Mesenchymal stem cell (in vitro differentiated cells and primary cell): ENCODE measurements at places on chromosomes 12 and 14.
A peak's percentile ranks its signal among the peaks of the same experiment; 100 is the strongest.

- no peaks in the 10 kb centered on the region for H3K27me3 ChIP-seq
- DNase-seq: no peak
- H3K4me1 ChIP-seq: peaks cover 3% of the 10 kb centered on the region
Measured at GRCh38 chr12:105409801-105410471, 79.4 kb downstream of the C12orf75 start.

GRCh38 chr12:108302403-108303311 lies 36.5 kb downstream of the CMKLR1 start:
- no peaks in the 10 kb centered on the region for H3K36me3 ChIP-seq
- peaks cover 57% of the 10 kb centered on the region for H3K27me3 ChIP-seq
- no peak for DNase-seq
- H3K4me1 ChIP-seq: peaks cover 40% of the 10 kb centered on the region
- no peak overlapping the region for H3K4me3 ChIP-seq
- no peak overlapping the region for H3K27ac ChIP-seq

GRCh38 chr14:20714593-20715250 lies 26.2 kb downstream of the ANG start:
- H3K27ac ChIP-seq: no peak overlapping the region
- no peaks in the 10 kb centered on the region for H3K36me3 ChIP-seq
- no peaks in the 10 kb centered on the region for H3K4me1 ChIP-seq
- H3K27me3 ChIP-seq: peaks cover 53% of the 10 kb centered on the region

DNA sequence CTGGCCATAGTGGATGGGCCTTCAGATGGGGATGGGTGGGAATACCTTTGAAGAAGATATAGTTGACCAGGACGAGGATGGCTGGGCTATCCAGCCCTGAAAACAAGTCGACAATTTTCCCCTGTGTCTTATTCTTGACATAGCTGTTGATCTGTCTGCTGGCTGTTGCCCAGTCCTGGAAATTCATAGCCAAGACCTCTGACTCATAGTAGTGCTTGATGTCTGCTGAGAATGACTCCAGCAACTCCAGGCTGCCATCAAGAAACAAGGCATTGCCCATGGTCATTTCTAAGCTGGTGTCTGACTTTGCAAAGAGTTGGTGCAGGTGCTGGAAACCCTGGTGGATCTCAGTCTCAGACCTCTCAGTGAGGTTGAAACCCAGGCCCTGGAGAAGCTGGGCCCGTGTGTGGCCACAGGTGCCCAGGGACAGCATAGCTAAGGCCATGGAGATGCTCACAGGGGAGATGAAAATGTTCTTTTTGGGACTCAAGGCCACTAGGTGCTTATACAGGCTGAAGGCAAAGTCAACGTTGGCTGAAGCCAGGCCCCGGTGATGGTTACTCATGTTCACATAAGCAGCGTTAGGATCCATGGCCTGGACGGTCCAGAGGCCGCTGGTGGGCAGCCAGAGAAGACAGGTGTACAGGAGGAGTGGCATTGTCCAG lies 9.0 kb downstream of the SERPINA6 start:
- H3K4me3 ChIP-seq: no peak overlapping the region
- DNase-seq: no peak
- H3K36me3 ChIP-seq: no peaks in the 10 kb centered on the region
- no peaks in the 10 kb centered on the region for H3K4me1 ChIP-seq

- no peaks in the 10 kb centered on the region for H3K4me1 ChIP-seq
- no peaks in the 10 kb centered on the region for H3K27me3 ChIP-seq
- no peak overlapping the region for H3K27ac ChIP-seq
- no peak overlapping the region for H3K4me3 ChIP-seq
- peak; percentile 43 for DNase-seq
- H3K36me3 ChIP-seq: no peaks in the 10 kb centered on the region
Measured at GRCh38 chr14:60757567-60758002, 23.0 kb downstream of the MNAT1 start.

DNA sequence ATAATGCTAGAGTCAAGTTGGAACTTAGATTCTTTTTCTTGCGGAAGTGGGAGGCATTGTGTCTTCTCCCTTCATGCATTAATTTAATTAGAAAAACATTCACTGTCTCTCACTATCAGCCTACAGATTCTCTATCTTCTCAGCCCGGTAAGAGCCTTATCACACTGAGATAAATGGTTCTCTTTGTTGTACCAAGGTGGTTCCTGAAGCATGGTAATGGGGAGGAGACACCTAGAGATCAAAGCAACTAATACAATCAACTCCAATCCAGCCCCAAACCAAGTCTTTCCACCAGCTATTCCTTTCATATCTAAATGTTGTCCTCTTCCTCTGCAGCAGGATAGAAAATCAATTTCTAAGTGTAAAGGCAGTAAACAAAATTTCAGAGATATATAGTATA lies 210.8 kb downstream of the DAD1 start:
- H3K4me1 ChIP-seq: peaks cover 6% of the 10 kb centered on the region
- DNase-seq: no peak
- H3K4me3 ChIP-seq: no peak overlapping the region
- H3K36me3 ChIP-seq: no peaks in the 10 kb centered on the region
- no peak overlapping the region for H3K27ac ChIP-seq

GRCh38 chr12:10279937-10280336 lies 27.7 kb upstream of the KLRD1 start:
- no peaks in the 10 kb centered on the region for H3K36me3 ChIP-seq
- no peaks in the 10 kb centered on the region for H3K27me3 ChIP-seq
- no peak overlapping the region for H3K27ac ChIP-seq
- no peak for DNase-seq

DNA sequence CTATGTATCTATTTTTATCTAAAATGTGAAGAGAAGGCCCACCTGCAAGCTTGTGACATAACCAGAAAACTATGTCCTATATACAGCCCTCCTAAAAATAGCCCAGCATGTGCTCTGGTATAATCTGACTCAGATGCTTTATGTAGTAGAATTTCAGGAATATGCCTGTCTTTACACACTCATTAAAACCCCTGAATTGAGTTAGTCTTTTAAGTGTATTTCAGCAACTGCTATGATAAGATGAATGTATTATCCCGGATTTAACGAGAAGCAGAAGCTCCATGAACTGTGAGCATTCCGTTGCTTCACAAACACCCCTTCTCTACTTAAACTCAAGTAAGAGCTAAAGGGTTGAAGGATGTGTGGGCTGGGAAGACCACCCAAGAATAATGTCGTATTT lies 89.9 kb upstream of the PRICKLE1 start:
- no peak overlapping the region for H3K27ac ChIP-seq
- H3K27me3 ChIP-seq: no peaks in the 10 kb centered on the region
- no peak overlapping the region for H3K4me3 ChIP-seq
- DNase-seq: peak; percentile 20
- no peaks in the 10 kb centered on the region for H3K36me3 ChIP-seq
- H3K4me1 ChIP-seq: peaks cover 4% of the 10 kb centered on the region
